ENCODE measurements at places on chromosomes 1 and 21.

DNA sequence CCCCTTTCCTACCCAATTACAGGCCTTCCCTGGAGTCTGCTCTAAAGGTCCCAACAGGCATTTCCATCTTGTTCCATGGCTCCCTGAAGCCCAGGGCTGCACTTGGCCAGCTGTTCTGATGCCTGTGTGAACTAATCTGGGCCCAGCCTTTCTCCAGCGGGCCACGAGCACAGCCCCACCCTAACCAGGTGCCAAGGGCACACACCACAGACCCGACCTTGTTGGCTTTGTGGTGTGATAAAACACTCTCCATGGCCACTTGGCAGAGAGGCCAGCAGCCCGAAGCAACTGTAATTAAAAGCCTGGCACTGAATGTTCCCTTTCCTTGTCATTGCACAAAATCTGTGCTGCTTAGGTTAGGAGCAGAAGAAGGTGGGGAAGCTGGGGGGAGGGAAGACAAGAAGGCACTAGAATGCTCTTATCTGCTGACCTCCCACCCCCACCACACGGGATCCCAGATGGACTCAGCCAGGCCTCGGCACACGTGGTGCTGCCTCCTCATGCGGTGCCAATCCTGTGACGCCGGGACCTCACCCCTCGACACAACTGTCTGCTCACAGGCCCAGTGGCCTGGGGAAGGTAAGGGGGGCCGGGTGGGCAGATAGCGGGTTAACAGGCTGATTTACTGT, 9.9 kb downstream of the HCRTR1 start:
- DNase-seq: no peak

- DNase-seq: no peak
These were observed 28.9 kb downstream of the OBSCN start for GRCh38 chr1:228236744-228237143.

GRCh38 chr1:222697826-222698225, 14.5 kb downstream of the AIDA start:
- DNase-seq: no peak

- DNase-seq: no peak
These were observed 33.7 kb upstream of the ARF1 start for GRCh38 chr1:228048659-228049298.

DNA sequence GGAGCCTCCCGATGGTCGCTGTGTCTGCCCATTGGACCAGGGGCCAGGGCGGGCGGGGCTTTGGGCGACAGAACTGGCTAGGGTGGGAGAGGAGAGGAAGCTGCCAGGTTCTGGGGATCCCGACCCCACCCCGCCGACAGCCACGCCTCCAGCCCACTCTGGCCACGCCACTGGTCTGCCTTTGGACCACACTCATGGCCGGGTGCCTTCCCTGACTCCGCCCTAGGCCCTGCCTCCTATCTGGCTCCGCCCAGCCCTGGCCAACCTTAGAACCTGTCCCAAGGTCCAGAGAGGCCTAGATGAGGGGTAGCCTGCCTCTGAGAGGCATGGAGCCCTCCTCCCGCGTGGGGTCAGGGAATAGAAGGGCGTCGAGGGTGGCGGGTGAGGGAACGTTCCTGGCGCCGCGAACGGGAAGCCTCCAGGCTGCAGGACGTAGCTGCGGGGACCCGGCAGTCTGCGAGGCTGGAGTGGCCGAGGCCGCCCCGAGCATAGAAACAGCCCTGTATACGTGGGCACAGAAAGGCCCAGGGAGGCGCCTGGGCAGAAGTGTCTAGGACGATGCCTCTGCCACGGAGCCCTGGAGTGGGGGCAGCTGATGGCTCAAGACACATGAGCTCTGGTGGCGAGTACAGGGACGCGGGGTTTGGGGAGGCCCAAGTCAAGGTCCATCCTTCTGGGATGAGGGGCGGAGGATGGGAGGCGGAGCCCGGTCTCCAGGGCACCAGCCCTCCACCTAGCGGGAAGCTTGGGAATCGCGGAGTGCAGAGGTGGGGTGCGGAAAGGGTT, 11.5 kb upstream of the COL16A1 start:
- DNase-seq: no peak

DNA sequence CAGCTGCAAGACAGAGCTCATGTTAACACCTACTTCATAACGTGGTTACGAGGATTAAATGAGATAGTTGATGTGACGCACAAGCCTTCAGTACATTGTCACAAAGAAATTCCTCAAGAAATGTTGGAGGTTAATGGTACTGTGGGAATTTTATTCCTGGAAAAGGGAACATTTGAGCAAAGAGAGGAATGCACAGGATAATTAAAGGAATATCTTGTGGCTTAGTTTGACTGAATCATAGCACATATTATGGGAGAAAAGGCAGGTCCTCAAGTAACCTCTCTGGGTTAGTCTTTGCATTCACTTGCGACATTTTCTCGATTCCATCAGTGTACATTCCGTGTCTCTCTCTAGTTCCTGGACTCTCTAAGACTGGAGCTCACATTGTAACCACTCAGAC, 300.2 kb upstream of the DUSP10 start:
- DNase-seq: no peak

GRCh38 chr1:28915031-28915895, 894 bp downstream of the EPB41 start:
- no peak for DNase-seq

GRCh38 chr1:3588395-3588794, 22.9 kb downstream of the MEGF6 start:
- DNase-seq: no peak

DNA sequence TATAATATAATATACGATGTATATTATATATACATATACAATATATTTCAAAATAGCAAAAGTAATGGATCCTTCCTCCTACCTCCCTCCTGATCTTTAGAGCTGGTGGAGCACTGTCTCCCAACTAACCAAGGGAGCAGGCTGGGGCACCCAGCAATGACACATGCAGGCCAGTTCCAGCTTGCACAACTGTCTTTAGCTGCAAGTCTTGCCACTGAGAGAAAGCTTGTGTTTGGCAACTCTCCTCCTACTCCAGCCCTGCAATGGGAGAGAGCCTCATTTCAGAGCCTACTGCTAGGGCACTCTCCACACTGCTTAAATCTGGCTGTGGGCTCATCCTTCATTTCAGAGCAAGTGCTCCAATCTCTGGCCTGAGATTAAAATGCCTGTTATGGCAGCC, 469.8 kb upstream of the OLFM3 start:
- DNase-seq: no peak

GRCh38 chr21:15669247-15669646, 60.5 kb upstream of the USP25 start:
- no peak for DNase-seq

DNA sequence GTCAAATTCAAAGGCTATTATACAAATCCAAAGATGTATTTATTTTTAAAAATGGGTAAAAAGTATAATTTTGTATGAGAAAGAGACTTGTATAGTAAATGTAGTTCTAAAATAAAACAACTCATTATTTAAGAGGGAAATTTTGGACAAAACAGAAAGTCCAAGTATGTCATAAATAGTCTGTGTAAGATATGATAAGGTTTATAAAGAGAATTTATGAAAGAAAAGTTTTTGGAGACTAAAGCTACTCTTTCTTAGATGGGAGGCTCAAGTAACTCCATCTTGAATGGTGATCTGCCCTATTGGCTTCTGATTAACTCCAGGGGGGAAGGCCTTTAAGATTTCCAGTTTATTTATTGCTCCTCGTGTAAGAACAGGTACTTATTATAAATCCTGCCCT, 14.7 kb upstream of the OR2T27 start:
- no peak for DNase-seq

- DNase-seq: no peak
These were observed 191.7 kb downstream of the GIPC2 start for GRCh38 chr1:78237364-78237916.

DNA sequence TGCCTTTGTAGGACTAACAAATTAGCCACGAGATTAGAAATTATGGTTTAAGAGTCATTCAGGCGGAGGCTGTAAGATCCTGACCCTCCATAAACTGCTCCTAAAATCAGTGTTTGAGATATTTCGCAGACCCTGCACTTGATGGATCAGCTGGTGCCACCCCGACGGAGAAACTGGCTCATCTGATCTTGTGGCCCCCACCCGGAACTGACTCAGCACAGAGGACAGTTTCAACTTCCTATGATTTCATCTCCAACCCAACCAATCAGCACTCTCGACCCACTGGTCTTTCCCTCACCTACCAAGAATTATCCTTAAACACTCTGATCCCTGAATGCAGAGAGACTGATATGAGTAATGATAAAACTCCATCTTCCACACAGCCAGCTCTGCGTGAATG, 3.7 kb upstream of the JAM2 start:
- no peak for DNase-seq

GRCh38 chr1:19333587-19334354, 21.6 kb downstream of the SLC66A1 start:
- no peak for DNase-seq

- DNase-seq: no peak
These were observed 53.6 kb downstream of the POFUT2 start for GRCh38 chr21:45234127-45234526.
